ENCODE measurements at places on chromosomes 12 and 14.

- DNase-seq = no peak
These were observed 270.3 kb upstream of the AMIGO2 start for GRCh38 chr12:47350062-47350408.

DNA sequence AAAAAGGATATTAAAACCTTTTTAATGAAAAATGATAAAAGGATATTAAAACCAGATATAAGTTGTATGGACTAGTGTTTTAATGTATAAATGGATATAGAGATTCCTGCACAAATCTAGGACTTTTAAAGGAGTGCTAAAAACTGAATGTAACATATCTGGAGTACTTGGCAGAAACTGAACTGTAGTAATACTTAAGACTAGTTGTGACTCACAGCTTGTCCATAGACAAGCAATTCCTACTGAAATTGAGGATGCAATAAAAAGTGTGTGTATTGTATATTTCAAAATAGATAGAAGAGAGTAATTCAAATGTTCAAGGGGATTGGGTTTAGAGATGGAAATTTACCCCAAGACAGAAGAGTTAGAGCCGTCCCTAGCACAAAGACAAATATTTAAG lies 59.6 kb downstream of the FBXO33 start:
- no peak for DNase-seq

DNA sequence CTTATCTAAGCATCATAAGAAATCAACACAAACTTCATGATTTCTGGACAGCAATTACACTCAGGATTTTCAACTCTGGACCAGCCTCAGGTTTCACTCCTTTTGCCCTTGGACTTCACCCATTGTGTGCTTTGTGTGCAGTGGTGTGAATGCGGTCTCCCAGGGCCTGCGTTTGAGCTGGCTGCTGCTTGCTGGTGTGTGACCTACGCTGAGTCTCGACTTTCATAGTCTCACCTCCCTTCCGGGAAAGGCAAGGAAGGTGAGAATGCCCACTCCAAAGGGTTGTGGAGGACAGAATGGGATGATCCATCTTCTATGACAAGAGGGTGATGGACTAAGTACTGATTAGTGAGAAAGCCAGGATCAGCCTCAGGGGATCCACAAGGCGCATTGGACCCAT lies 228.8 kb downstream of the C12orf75 start:
- no peak for DNase-seq

- DNase-seq = no peak
These were observed 107.7 kb upstream of the FKBP4 start for GRCh38 chr12:2687058-2687457.

GRCh38 chr12:17020765-17021164 lies 414.8 kb upstream of the LMO3 start:
- DNase-seq = no peak

- DNase-seq = no peak
These were observed 28.3 kb downstream of the PUS7L start for GRCh38 chr12:43730283-43730682.

DNA sequence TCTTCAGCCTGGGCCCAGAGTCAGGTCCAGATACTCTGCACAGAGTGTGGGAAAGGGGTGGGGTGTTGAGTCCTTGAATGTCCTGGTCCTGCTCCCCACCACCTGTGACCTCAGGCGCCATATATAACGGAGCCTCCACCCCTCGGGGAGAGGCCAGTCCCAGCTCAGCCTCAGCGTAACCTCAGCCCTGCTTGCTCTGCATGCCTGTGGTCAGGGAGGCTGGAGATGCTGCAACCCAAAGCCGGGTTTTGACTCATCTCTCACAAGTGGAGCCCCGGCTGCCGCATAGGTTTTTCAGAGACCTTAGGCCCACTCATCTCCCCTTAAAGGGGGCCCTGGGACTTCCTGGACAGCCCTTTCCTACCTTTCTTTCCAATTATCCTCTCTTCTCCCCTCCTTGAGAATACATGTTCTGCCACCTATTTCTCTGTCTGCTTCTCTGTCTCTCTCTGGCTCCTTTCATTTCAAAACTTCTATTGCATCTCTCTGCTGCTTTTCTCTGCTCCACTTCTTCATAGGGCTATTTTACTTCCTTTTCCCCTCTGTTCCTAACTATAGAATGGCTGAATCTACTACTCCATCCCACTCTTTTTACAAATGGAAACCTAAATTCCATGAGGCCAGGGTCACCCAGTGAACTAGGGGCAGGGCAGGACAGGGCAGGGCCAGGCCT lies 1.2 kb downstream of the ITGB7 start:
- no peak for DNase-seq

DNA sequence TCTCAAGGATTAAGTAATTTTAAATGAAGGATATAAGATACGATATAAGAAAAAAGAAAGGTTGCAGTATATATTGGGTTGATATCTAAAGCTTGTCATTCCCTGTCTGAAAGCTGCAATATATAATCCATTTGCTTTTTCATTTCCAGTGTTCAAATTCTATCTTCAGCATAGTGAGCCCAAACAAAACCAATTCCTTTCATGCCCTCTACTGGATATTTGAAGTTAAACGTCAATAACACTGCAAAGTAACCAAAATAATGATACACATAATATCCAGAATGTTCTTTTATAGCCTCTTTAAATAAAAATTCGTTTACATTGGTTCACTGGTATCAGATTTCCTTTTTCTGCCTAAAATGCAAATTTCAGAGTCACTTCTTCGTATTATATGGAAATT lies 64.5 kb upstream of the DAAM1 start:
- peak; percentile 23 for DNase-seq

GRCh38 chr12:127761880-127762279 lies 505.1 kb upstream of the TMEM132C start:
- no peak for DNase-seq

GRCh38 chr12:76277480-76277879 lies 70.7 kb downstream of the BBS10 start:
- no peak for DNase-seq

GRCh38 chr14:57480051-57480450 lies 13.6 kb downstream of the CCDC198 start:
- DNase-seq = no peak

GRCh38 chr12:11508699-11509098 lies 113.3 kb upstream of the PRB2 start:
- DNase-seq = no peak

DNA sequence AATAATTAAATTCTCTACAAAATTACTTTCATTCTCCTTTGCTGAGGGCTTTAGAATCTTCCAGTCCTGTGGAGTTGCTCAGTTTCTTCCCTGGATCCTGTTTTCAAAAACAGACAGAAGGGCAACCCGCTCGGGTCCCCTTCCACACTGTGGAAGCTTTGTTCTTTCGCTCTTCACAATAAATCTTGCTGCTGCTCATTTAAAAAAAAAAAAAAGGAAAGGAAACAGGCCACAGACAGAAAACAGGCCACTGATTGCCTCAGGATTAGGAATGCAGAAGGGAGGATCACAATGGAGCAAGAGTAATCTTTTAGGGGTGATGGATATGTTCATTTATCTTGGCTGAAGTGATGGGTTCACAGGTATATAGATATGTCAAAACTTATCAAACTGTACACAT lies 29.5 kb upstream of the HIGD1C start:
- no peak for DNase-seq

GRCh38 chr12:65637774-65638173 lies 186.5 kb upstream of the HMGA2 start:
- DNase-seq = no peak

GRCh38 chr12:124129132-124129531 lies 156.1 kb downstream of the ZNF664 start:
- no peak for DNase-seq

DNA sequence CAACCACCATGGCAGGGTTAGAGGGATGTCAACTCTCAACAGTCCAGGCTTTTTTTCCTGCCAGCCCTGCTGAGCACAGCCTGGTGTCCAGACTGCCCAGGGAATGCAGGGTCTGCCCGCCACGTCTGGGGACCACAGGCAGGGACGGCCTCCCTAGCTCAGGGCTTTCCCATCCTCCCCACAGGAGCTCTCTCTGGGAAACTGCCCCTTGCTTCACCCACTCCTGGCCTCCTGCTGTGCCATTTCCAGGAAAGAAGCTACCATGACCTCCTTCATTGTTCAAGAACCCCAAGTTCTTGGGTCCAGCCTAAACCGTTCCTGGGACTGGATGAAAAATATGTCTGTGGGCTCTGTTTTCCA lies 4.8 kb downstream of the SCNN1A start:
- no peak for DNase-seq
